GM20000 (cell line): ENCODE measurements at places on chromosomes 13 and 19.
A peak's percentile ranks its signal among the peaks of the same experiment; 100 is the strongest.

- no peak for DNase-seq
Measured at GRCh38 chr19:3844596-3844995, 24.2 kb downstream of the ZFR2 start.

DNA sequence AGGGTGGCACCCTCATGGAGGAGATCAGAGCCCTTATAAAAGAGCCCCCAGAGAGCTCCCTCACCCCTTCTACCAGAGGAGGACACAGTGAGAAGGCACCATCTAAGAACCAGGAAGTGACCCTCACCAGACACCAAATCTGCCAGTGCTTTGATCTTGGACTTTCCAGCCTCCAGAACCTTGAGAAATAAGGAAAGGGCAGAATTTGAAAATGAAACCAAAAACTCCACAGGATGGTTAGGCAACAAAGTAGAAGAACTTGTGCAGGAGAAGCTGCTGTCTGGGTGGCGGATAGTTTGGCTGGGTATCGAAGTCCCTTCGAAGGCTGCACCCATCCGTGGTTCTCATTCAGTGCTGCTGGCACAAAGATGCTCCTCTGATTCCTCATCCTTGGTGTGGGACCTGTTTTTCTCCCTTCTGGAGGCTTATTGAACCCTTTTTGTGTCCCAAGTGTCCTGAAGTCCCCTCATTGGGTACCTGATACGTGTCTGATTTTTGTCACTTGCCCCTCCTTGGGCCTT lies 130.8 kb downstream of the KDM4B start:
- DNase-seq: no peak

DNA sequence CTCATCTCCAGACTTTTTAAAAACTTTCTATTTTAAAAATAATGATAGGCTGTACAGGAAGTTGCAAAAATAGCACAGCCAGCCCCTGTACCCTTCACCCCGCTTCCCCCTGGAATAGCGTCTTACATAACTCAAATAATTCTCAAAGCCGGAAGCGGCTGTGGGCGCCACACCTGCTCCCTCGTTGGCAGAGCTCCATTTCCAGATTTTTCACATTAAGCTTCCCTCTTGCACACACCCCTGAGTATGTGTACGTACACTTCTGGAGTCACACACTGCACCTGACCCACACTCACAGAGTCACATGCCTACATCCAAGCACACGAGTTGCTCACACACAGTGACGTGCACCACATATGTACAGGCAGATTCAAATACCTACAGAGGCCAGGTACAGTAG lies 24.9 kb upstream of the DPP9 start:
- no peak for DNase-seq

DNA sequence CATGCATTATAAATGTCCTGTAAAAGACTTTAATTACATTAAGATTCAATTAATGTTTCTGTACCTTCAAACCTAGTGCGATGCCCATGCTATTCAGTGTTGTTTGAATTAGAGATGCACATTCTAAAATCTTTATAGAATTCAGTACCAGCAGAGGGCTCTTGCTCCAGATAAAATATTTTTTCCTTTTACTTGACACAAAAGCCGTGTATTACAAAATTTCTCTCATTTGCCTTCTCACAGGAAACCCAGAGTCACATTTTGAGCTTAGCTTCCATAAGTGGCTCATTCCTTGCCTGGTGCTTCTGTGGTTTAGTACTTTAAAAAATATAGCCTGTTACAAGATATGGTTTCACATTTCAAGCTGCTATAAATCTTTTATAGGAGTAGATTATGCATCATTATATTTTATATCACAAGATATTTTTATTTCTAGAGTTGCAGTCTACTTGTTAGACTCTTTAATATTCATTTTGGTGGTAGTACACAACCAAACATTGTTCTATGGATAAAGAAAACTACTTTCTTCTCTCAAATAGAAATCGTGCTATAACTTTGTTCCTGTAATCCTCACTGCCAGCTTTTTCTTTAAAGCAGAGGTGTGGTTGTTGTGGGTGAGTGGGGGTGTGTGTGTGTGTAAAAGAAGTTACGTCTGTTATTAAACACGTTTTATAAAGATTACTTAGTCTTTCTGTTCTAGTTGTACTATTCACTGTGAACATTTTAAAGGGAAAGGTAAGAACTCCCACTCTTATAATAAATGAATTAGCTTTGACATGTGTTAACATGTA lies 101.4 kb downstream of the RNF17 start:
- DNase-seq: no peak

GRCh38 chr13:112062072-112062567 lies 4.8 kb upstream of the SOX1 start:
- DNase-seq: no peak

- no peak for DNase-seq
Measured at GRCh38 chr19:38656171-38656981, 8.9 kb downstream of the ACTN4 start.

DNA sequence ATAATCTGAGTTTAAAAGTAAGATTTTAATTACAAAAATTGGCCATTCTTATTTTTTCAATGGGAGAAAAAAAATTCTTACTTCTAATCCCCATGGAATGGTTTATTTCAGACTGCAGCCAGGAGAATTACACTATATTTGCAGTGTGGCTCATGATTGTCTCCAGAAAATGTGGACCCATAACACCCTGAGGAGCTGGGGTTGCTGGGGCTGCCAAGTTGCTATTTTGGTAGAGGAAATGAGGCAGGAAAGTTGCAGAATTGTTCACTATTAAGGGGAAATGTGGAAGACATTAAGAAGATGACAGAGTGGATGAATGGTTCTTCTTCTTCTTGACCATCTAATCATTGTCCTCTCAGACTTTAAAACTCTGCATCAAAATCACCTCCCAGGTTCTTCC lies 4.6 kb upstream of the SCEL start:
- DNase-seq: no peak

GRCh38 chr13:33244907-33245287 lies 40.7 kb downstream of the STARD13 start:
- DNase-seq: no peak

DNA sequence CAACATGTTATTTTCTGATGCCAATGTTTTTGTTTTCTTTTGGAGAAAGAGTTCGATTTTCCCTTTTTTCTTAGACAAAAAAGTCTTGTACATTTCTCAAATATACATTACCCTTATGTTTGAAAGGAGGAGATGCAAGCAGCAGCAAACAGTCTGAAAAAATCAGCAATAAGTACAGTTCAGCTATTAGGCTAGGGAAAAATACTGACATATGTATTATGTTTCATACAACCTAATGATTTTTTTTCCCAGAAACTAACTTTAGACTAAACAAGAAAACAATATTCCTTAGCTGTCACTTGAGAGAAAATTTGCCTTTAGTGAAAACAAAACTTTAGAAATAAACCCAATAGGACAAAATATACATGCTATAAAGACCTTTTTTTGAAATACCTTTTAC lies 1223.5 kb downstream of the SLITRK1 start:
- no peak for DNase-seq

GRCh38 chr19:41604831-41605230 lies 22.0 kb downstream of the CEACAM4 start:
- DNase-seq: no peak

DNA sequence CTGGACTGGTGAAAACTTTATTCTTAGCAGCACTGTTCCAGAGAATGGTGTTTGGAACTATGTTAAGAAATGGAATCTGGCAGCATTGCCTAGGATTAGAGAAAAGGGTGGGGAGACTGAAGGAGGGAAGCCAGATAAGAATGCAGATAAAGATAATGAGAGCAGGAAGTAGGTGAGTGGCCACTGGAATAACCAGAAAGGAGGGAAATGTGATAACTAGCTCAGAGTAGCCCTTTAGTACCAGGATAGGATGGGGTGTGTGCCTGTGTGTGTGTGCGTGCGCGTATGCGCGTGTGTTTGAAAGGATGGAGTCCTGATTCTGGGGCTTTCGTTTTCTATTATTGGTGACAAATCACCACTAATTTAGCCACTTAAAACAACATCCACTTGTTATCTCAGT lies 33.4 kb upstream of the FRY start:
- DNase-seq: no peak

DNA sequence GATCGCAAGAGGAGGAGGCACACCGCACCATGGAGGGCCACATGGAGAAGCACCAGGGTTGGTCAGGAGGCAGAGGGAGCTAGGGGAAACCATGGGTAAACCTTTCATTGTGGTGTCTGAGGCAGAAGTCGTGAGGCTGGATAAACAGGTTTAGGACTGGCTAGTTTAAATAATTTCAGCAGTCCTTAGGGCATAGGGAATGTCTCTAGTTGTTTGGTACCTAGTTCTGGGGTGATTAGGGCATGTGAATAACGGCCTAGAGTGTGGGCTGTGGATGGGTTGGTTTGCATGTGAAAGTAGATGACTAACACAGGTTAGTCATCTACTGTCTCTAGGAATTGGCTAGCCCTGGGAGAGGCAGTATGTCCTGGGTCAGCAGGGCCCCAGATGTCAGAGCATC lies 102.3 kb downstream of the STOML3 start:
- no peak for DNase-seq

GRCh38 chr13:31001647-31002046 lies 69.2 kb downstream of the TEX26 start:
- DNase-seq: no peak

DNA sequence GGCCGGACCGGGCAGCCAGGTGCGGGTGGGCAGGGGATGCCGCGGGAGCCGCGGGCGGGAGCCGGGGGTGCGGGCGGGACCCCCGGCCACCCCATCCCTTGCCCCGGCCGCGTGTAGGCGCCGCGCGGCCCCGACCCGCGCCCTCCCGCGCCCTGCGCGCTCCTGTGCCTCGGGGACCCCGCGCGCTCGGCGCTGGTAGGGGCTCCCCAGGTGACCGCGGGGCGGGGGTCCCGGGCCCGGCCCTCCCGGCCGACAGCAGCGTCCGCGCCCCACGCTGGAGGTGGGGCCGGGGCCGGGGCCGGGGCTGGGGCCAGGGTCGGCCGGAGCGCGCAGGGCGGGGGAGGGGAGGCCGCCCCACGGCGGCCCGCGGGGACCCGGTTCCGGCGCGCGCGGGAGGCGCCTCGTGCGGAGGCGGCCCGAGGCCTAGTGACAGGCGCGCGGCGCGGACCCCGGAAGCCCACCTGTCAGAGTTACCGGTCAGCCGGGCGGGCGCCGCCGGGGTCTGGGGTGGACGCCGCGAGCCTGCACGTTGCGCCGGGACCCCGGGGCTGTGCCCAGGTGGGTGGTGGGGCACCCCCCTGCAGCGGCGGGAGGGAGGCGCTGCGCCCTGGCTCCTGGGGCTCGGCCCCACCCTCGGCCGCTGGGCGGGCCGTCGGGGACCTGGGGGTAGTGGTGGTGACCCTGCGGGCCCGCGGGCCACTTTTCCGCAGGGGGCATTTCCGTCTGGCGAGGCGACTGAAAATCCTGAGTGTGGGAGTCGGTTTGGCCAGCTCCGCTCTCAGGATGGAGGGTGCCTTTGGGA lies 518 bp downstream of the TFDP1 start:
- DNase-seq: peak; percentile 76

DNA sequence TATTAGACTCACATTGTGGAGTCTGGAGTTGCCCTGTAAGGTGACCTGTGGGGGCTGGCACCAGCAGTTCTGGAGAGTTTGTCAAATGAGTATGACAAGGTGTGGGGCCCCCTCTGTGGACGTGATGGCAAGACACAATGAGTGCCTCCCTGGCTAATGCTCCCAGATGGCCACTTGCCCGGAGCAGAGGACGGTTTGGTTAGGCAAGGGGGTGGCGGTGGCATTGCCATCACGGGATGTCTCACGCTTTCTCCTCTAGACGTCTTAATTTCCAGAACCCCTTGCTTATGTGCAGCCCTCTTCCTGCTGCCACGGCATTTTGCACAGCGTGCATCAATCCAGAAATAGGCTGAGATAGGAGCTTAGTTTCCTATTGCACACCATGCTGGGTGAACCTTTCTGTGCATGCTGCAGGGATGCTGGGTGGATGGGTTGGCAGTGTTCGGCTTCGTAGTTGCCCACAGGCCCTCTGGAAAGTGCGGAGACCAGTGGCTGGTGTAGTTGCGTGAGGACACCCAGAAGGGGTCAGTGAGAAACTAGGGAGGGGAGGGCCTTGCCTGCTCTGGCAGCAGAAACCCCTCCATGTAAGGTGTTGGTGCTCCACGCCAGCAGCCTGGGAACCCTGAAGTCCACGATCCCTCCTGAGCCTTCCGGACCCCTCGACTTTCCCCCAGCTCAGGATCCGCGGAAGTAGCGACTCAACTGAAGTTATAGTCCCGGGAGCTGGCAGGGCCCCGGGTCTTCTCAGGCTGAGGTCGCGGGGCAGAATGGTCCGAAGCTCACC lies 18.1 kb upstream of the LRP3 start:
- DNase-seq: peak; percentile 38

GRCh38 chr13:80040196-80040980 lies 300.5 kb downstream of the SPRY2 start:
- DNase-seq: no peak

GRCh38 chr13:21814604-21815003 lies 143.7 kb downstream of the FGF9 start:
- no peak for DNase-seq

GRCh38 chr13:20425819-20426219 lies 99.8 kb downstream of the CRYL1 start:
- DNase-seq: peak; percentile 59

DNA sequence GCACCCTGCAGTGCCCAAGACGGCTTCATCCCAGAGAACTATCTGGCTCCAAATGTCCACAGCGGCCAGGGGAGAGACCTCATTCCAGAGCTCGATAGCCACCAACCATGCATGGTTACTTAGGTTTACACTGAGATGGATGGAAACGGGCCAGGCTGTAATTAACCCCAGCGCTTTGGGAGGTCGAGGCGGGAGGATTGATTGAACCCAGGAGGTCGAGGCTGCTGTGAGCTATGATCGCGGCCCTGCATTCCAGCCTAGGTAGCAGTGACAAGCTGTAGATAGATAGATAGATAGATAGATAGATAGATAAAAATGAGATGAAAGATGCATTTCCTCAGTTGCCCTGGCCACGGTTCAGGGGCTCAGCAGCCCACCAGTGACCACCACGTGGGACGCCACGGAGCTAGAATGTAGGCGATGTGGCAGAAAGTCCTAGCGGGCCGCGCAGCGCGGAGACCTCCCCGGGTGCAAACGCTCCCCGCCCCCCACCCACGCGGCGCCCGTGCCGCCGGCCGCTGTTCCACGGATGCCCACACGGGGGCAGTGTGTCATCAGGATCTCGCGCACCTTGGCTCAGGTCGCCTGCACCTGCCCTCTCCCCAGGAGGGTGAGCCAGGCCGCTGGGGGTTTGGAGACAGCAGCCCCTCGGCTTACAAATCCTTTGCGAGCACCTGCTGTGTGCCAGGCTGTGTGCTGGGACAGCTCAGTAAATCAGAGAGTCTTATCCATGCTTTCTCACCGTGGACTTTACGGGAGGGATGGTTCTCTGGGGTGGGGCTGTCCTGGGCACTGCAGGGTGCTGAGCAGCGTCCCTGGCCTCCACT lies 13.5 kb upstream of the TLE5 start:
- DNase-seq: peak; percentile 86

DNA sequence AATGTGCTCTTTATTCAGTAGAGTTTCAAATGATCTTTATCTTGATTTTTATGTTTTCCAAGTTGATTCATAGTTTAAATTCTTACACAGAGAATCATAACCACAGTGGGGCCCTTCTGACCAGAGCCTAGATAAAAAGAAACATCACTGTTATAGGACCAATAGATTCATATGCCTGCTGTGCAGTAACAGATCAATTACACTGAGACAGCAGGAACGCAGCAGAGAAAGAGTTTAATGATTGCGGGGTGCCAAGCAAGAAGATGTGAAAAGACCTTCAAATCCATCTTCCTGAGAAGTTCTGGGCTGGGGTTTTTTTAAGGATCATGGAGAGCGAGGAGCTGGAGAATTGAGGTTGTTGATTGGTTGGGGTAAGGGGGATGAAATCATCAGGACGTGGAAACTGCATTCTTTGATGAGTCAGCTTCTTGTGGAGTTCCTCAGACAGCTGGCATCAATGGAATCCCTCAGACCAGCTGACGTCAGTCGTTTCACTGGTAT lies 346.6 kb downstream of the TBC1D4 start:
- no peak for DNase-seq
